NCI-H1105 treated with DMSO at 0.1 percent for 48 hours (cell line): ENCODE measurements at places on chromosomes 2 and 18.
A peak's percentile ranks its signal among the peaks of the same experiment; 100 is the strongest.

- no peak for DNase-seq
Measured at GRCh38 chr2:204279819-204280218, 265.5 kb upstream of the PARD3B start.

DNA sequence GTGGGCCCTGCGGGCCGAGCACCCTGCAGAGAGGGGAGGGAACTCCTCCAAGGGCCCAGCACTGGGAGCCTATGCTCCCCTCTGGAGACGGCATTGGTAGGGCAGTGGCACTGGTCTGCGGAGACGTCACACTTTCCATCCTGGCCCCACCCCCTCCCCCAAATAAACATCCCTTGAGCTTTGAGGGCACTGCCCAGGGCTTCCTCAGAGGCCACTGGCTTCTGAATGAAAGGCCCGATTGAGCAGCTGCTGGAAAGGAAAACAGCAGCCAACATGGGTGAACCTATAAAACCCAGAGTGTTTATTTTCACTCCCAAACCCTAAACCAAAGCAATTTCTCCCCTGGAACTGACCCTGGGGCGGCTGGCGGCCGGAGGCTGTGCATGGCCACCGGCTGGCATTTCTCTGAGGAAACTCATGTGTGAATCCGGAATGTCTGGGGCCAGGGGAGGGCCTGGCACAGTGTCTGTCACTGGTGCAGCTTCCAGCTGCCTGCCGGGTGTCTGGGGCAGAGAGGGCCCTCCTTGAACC is 138.9 kb downstream of the DYSF start:
- no peak for DNase-seq

DNA sequence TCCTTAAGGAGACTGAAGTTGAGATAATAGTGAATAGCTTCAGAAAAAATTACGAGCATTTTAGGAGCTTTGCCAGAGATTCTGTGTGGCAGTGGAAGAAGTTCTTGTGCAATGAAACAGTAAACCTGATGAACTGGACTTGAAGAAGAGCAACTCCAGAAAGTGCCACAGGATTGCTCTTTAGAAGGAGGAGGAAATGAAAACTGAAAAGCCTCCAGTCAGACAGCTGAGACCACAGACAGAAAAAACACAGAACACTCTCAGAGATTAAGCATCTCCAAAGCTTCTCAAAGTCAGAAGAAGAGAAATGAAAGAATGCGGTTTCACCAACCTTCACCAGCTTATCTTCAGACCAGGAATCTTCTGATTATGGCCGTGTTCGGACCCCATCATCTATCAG is 329.7 kb upstream of the CNTNAP5 start:
- DNase-seq = no peak

- no peak for DNase-seq
Measured at GRCh38 chr18:6251084-6251483, 163.6 kb downstream of the L3MBTL4 start.

GRCh38 chr2:118084491-118085089 is 3.7 kb upstream of the INSIG2 start:
- no peak for DNase-seq

GRCh38 chr2:127080938-127081755 is 25.8 kb downstream of the BIN1 start:
- no peak for DNase-seq

GRCh38 chr18:25503567-25504081 is 151.7 kb upstream of the ZNF521 start:
- peak; percentile 43 for DNase-seq

- no peak for DNase-seq
Measured at GRCh38 chr2:11767779-11768178, 21.3 kb downstream of the LPIN1 start.

GRCh38 chr2:112831946-112832840 is 4.4 kb downstream of the IL1B start:
- no peak for DNase-seq

DNA sequence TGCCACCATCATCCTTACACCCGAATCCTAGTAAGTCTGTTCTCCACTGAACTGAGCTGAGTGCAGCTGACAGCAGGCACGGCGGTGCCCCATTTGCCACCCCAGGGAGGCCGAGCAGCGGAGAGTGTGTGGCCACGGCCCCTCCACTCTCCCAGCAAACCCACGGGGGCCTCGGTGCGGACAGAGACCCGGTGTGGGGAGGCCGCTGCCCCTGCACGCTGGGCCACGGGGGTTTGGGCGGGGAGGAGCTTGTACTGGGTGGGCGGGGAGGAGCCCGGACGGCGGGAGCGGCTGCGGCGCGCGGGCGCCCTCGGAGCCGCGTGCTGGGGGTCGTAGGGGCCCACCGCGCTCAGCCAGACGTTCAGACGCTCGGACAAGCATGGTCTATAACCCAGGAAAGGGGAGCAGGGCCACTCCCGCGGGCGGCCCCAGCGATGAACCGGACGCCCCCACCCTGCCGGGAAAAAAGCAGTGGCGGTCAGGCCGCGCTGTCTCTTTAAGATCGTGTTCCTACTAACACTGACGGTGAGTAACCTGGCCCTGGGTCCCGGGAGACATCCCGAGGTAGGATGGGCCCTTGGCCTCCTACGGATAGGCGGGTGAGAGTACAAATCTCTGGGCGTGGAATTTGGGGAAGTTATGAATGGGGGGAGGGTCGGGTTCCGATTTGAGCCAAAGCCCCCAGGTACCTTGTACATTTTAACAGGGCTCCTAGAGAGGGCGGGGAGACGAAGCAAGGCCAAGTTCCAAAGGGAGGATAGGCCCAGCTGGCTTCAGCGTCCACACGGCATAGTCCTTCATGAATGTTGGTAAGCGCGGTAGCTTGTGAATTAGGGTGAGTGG is at the start of gene ITPRIPL1:
TSS of gene ITPRIPL1 (plus strand) at position 277 of the 843 bp plus-strand sequence. CDS start at position 800, 523 bp downstream.
- DNase-seq = peak; percentile 15

- no peak for DNase-seq
Measured at GRCh38 chr2:98027538-98027937, 31.8 kb upstream of the TMEM131 start.

DNA sequence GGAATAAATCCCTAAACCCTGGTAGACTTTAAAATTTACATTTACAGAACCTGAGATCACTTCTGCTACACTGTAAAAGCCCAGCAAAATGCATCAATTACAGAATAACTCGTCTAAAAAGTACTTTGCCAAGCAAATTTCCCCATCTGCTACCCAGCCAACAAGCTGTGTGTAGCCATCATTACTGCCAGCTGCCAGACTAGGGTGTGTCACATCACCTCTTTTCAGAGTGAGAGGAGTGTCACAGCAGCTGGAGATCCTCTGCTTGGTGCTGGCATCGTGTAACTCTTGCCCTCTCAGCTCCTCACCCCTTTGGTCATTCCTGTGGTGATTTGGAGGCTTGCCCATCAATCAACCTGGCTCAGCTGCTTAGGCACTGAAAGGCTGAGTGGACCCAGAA is 340.4 kb upstream of the MMADHC start:
- peak; percentile 1 for DNase-seq

- DNase-seq = no peak
Measured at GRCh38 chr2:774436-774835, 97.2 kb upstream of the TMEM18 start.

DNA sequence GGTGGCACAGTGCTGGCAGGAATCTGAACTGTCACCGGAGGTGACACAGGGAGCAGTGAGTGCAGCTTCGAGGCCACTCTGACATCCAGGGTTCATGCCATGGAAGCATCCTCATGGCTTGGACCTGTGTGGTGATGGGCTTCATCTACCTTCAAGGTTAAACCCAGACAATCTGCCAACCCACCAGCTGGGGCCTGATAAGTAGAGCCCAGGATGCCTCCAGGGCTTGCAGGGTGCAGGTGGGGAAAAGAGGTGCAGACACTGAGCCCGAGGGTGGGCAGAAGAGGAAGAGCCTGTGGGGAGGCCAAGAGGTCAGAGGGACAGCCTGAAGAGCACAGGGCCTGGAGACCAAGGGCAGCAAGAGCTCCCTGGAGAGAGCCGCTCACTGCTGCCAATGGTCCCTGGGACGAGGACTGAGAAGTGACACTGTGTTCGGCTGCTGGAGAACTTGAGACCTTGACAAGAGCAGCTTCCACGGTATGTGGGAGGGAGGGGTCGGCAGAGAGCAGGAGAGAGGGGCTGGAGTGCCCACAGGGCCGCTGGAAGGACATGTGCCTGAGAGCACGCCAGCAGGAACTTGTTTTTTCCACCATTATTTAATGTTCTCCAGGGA is 8.1 kb upstream of the HES6 start:
- DNase-seq = no peak

DNA sequence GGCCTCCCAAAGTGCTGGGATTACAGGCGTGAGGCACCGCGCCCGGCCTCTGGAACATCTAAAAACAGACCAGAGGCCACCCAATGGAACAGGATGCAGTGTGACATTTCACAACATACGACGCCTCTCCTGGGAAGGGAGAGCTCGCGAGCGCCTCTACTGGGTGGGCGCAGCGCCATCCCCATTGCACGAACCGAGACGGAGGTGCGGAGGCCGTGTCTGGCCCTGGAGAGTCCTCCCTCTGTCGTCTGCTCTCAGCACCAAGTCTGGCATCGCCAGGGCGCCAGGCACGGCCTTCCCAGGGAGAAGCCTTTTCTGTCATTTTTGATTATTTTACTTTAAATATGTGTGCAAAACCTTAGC is 9.4 kb upstream of the GBX2 start:
- DNase-seq = peak; percentile 10

DNA sequence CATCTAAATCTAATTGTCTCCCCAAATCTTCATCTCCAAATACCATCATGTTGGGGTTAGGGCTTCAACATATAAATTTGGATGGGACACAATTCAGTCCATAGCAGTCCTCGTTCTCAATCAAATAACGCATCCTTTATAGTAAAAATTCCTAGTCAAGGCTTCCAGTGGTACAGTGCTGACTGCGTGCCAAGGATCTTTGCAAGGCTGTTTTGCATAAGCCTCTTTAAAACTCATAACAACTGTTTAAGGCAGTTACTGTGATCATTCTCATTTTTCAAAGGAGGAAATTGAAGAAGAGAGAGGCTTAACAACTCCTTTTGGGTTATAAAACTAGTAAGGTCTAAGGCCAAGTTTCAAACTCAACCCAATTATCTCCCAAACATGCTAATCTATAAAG is 666.9 kb downstream of the NYAP2 start:
- no peak for DNase-seq

DNA sequence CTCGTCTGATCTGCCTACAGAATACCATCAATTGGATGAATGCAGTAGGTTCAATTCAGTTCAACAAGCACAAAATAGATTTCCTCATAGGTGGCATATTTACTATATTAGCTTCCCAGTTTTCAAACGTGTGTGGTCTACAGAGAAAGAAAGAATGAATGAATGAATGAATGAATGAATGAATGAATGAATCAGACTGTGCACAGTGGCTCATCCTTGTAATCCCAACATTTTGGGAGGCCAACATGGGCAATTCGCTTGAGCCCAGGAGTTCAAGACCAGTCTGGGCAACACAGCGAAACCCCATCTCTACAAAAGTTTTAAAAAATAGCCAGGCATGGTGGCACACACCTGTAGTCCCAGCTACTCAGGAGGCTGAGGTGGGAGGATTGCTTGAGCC is 94.9 kb downstream of the TRABD2A start:
- DNase-seq = no peak

GRCh38 chr18:10365021-10365500 is 89.4 kb upstream of the APCDD1 start:
- DNase-seq = no peak

GRCh38 chr2:233256048-233256447 is 4.6 kb downstream of the ATG16L1 start:
- DNase-seq = no peak

DNA sequence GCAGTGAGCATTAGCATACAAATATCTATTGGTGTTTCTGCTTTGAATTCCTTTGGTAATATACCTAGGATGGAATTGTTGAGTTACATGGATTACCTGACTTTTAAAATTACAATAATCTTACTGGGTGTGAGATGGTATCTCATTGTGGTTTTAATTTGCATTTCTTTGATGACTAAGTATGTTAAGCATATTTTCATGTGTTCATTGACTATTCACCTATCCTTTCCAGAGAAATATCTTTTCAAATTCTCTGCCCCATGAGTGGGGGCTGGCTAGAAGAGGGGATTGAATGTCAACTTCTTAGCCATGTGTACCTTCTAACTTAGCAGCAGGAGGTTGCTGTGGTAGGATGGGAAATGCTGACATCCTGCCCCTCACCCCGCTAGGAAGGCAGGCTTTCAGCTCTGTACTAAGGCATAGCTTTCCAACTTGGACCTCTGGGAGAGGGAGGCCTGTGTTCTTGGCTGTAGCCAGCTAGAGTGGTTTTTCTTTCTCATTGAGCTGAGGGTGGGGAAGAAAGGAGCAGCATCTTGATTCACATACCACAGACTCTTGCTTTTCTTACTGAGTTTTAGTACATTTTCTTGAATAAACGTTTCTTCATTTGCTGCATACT is 63.3 kb upstream of the TTC27 start:
- DNase-seq = no peak

DNA sequence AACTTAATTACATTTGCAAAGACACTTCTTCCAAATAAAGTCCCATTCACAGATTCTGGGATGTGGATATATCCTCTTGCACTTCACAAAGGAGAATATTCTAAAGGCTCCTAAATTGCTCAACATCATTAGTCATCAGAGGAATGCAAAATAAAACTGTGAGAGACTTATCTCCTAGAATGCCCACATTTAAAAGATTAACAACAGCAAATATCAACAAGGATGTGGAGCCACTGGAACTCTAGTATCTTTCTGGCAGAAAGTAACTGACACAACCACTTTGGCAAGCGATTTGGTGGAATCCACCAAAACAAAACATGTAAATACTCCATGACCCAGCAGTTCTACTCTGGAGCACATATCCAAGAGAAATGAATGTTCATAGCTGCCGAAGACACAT is 4.6 kb downstream of the NEU2 start:
- no peak for DNase-seq

- no peak for DNase-seq
Measured at GRCh38 chr2:116098049-116098448, 1655.6 kb downstream of the DPP10 start.

GRCh38 chr18:74397572-74397971 is 59.5 kb downstream of the DIPK1C start:
- no peak for DNase-seq

- peak; percentile 64 for DNase-seq
Measured at GRCh38 chr2:95043300-95044093, 18.0 kb downstream of the MAL start.

DNA sequence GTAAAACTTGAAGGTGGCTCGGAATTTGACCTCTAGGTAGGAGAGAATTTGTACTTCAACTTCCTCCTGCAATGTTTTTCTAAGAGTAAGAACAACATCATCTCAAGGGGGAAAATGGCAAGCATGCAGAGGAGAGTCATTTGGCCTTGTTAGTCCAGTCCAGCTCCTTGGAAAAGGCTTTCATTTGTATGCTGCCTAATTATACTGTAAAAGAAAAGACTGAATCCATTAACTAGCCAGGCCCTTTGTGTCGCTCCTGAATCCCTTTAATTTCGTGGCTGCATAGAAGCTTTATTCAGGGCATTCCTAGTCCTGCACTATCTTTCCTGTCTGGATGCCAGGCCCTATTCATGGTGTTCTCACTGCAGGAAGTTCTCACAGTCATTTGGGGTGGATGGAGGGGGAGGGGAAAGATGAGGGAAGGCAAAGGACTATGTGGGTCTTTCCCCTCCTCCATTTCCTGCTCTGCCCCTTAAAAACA is 36.0 kb downstream of the PHLPP1 start:
- DNase-seq = peak; percentile 33
